ENCODE measurements at places on chromosomes 2 and 18.

DNA sequence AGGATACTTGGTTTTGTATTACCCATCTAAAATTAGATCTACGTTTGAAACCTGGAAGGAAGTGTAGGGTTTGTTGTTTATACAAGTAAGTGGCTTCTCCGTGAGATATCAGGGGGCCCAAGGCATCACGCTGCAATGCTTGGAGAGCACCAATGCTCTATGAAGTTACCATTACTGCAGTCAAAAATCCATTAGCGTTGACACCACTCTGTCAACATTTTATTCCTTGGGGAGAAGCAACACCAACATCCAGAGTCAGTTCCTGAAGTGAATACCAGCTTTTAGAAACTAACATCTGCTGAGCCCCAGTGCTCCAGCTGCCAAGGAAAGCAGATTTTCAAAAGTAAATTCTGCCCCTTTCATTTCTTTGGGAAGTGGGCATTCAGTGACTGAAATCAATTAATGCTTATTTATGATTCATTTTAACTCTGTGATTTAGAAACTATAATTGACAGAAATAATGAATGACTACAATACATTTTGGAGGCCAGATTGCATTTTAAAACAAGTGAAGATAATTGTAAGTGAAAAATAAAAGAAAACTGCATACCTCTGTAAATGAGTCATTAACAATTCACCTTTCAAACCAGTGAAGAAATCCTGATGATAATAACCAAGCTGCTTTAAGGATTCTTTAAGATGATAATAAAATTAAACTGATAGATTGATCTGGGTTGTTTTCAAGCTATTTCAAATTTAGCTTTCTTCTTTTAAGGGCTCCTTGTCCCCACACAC, 30.5 kb downstream of the LRP1B start:
- DNase-seq, result no peak

- DNase-seq, result no peak
These were observed 198.2 kb upstream of the COPS8 start for GRCh38 chr2:236887531-236887930.

- DNase-seq, result no peak
These were observed 58.0 kb downstream of the NYAP2 start for GRCh38 chr2:225457482-225457881.

DNA sequence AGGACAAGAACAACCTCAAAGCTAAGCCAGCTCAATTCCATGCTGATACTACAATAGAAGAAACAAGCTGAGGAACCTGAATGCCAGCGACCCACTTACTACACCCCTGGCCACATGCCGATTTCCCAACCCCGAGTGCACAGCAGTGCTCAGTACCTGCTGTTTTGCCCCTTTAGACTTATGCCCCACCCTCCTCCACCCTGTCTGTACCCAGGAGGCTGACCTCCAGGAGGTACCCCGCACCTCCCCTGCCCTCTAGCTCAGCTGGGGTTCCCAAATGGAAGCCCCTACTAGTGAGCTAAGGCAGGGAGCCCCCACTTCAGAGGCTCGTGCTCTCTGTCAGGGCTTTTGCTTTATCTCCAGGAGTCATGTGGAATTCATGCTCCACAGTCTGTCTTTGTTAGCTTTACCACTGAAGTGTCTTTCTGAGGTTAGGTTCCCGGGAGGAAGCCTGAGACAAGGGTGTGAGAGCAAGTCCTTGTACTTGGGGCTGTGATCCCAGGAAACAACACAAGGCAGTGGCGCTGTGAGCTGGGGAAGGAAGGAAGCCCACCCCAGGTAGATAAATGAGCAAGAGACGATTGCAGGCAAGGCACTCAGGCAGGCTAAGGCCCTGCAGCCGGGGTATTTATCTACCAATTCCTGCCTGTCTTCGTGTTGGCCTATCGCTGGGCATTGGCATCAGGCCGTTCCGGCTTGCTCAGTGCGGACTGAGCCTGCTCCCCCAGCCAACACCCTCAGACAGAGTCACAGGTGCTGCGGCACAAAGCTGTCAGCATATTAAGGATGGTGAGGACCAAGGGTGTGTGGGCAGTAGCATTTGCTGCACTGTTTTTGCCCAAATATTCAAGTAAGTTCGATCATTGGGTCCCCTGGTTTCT, 220.5 kb downstream of the CYP26B1 start:
- DNase-seq, result no peak

GRCh38 chr2:47346-47725, 1.0 kb upstream of the FAM110C start:
- no peak for DNase-seq

GRCh38 chr2:204018717-204019116, 82.2 kb downstream of the ICOS start:
- no peak for DNase-seq

DNA sequence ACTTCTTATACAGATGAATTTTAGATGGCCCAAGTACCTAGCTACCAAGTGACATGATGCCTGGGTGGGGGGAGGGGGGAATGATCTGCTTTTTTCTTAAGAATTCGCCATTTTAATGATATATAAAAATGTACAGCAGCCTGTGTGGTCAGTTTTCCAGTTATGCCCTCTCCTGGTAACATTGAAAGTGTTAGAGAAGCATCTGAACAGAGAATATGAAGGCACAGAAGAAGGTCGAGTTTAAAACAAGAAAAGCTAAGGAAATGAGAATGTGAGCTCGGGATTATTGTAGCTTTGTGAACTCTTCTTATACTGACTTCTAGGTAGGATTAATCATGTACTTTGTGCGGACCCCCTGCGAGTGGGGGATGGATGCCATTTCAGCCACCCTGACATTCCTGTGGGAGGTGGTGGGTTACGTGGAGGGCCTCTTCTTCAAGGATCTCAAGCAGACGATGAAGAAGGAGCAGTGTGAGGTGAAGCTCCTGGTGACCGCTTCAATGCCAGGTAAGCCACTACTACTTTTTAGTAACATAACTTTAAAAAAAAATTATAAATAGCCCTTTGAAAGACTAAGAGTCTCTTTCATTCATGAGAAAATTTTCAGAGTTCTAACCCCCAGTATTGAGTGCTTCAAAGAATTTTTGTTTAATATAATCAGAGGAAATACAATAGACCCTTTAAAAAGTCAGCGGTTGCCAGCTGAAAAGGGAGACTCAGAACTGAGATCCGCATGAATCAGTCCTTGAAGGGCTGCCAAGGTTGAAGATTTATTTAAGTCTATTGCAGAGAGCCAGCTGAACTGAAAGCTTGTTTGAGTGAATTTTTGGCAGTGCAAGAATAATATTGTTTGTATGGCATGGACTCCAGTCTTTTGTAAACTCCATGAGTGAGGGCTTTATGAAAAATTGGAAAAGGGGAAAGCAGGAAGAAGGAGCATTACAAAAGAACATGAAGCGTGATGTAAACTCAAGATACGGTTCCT, 68.6 kb upstream of the RPE start:
- no peak for DNase-seq

- DNase-seq, result peak; percentile 45
These were observed 4.4 kb downstream of the CCL20 start for GRCh38 chr2:227817850-227818674.

GRCh38 chr2:165953306-165953654, 296 bp downstream of the TTC21B start:
- DNase-seq, result no peak

GRCh38 chr18:6920099-6920955, 190.8 kb downstream of the ARHGAP28 start:
- no peak for DNase-seq

GRCh38 chr2:111191877-111192276, 71.2 kb downstream of the BCL2L11 start:
- DNase-seq, result no peak

- no peak for DNase-seq
These were observed 369.4 kb upstream of the GCFC2 start for GRCh38 chr2:76080154-76080553.

- no peak for DNase-seq
These were observed 92.1 kb downstream of the ADAM23 start for GRCh38 chr2:206535260-206535986.

GRCh38 chr2:112519506-112519905, 22.8 kb upstream of the POLR1B start:
- no peak for DNase-seq

DNA sequence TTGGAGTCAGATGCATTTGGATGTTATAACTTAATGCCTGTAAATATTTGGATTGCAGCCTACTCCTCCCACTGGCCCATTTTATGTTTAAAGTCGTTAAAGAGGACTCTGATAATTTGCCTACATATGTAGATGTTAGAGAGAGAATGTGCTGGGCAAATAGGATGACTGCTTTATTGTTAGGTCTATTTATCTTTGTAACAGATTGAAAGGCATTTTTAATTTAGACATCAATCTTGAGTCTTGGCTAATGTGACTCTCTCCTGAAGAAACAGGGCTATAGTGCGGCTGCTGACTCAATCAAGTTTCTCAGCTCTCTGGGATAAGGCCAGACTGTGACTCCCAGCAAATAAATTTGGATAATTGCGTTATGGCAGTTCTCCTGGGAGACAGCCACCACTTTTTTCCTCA, 1101.4 kb downstream of the CBLN2 start:
- no peak for DNase-seq

- no peak for DNase-seq
These were observed 9.0 kb upstream of the FLACC1 start for GRCh38 chr2:201366146-201366545.

DNA sequence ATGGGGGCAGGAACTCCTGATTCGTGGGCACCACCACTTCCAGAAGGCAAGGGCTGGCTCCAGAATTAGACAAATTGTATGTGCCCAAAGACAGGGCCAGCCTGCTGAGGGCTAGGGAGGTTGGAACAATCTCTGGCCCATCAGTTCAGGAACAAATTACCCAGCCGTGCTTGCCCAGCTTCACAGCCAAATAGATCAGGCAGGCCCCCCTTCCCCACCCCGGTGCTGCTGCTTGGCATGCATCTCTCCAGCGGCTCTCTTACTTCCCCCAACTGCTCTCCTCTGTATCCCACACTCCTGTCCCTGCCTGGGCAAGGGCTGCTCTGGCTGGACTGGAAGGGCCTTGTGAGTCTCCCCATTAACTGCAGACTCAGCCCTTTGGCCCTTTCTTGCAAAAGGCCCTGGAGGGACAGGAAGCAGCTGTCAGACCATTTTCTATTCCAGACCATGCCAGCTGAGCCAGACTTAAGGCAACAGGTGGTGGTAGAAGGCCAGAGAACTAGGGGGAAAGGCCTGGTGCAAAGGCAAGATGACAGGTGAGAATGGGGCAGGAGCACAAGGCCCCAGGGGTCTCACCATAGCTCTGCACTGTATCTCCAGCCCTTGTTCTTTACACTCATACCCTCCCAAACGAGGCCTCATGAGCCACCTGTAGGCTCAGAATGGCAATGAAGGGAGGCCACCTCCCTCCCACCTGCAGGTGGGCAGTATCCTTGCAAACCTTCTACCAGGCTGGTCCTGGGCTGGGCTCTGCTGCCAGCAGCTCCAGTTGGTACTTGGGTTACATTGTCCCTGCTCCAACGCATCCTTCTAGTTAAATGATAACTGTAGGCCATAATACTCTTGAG, 30.7 kb upstream of the ACAA2 start:
- DNase-seq, result no peak

- no peak for DNase-seq
These were observed 986.7 kb upstream of the CDH2 start for GRCh38 chr18:29163596-29163995.

- DNase-seq, result no peak
These were observed 24.6 kb downstream of the DOCK10 start for GRCh38 chr2:225017713-225018112.

GRCh38 chr2:63639344-63639743, 50.6 kb downstream of the MDH1 start:
- no peak for DNase-seq

GRCh38 chr2:171521361-171522051, 768 bp upstream of the CYBRD1 start:
- DNase-seq, result no peak

DNA sequence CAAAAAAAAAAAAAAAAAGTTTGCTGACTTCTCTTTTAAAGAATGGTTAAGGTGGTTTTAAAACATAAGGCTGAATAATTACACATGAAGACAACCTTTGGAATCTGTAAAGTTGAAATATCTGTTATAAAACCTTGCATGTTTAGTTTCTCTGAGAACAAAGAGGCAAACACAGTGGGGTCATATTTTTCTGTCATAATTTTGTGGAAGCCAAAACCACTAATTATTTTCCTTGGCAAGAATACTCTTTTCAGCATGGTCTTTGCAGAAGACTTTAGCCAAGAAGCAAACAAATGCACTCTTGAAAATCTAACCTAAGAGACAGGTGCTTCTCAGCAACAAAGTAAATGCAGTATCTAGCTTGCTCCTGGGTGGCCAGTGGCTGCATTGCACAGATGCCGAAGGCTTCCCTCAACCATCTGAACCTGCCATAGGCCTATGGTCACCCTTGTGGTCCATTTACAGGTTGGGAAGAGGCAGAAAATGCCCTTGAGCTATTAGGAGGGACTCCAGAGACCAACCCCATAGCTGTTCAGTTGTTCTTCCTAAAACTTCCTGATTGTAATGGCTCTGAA, 44.8 kb downstream of the ZAP70 start:
- no peak for DNase-seq

- peak; percentile 45 for DNase-seq
These were observed 42.6 kb downstream of the GALNT1 start for GRCh38 chr18:35624146-35624545.

- DNase-seq, result no peak
These were observed 209.0 kb downstream of the L3MBTL4 start for GRCh38 chr18:6205706-6206105.

- no peak for DNase-seq
These were observed 29.5 kb upstream of the ME2 start for GRCh38 chr18:50849419-50849821.

GRCh38 chr2:41903474-41904135, 144.2 kb upstream of the PKDCC start:
- no peak for DNase-seq

- no peak for DNase-seq
These were observed 45.3 kb upstream of the SPAG16 start for GRCh38 chr2:213238753-213239495.

DNA sequence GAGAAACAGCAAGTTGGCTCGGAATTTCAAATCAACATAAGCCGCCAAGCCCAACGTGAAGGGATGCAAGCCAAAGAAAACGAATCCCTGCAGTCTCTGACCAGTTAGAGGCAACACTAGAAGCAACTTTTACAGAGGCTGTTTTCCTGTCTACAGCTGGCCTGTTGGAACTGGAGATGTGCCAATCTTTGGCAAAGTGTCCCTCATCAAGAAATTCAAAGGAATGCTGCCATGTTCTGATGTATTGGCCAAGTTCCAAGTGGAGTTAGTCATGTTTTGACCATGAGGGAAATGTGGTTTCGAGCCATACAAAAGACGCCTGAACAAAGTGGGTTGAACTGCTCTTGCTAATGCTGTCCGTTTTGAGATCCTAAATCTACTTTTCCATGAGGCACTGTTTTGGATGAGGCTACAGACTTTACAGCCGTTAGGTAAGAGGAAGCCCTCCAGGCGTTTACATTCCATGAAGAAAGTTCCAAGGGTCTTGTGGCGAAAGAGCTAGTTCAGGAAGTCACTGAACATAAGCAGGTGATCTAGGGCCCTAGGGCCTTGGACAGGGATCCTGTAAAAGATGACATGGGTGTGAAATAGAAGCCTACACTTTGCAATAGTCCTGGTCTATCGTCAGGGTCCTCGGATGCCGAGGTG, 140.7 kb upstream of the PXDN start:
- no peak for DNase-seq

Data from GM12878 (cell line).